ENCODE measurements at places on chromosomes 13 and 19.

DNA sequence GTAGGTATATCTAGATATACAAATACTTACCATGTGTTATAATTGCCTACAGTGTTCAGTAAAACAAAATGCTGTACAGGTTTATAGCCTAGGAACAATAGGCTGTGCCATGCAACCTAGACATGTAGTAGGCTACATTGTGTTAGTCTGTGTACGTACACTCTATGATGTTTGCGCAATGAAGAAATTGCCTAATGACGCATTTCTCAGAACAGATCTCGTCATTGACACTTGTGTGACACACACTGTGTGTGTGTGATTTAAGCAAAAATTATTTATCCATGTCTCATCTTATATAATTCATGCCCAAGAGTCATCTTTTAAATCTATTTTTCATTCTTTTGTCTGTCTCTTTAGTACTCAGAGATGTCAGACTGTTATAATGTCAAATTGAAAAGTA, 1888.8 kb upstream of the PCDH20 start:
- no peak for DNase-seq

GRCh38 chr13:95749545-95749944, 72.6 kb downstream of the DNAJC3 start:
- no peak for DNase-seq

DNA sequence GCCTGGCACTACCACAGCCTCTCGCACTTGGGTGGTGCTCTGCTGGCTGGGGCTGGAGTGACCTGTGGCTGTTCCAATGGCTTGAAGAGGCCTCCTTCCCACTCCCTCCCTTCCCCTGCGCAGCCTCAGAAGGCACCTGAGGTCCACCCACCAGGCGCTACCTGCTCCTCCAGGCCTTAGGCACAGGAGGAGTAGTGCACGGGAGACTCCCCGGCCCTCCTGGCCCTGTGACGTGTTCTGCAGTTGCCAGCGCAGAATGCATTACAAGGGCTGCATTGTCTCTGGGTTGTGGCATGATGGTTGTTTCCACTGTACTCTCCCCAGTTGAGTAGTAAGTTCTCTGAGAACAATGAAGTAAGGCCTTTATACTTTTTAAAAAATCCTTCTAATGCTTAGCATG, 128.6 kb downstream of the TEX29 start:
- peak; percentile 29 for DNase-seq

- no peak for DNase-seq
Measured at GRCh38 chr13:67977066-67977465, 746.9 kb upstream of the PCDH9 start.

DNA sequence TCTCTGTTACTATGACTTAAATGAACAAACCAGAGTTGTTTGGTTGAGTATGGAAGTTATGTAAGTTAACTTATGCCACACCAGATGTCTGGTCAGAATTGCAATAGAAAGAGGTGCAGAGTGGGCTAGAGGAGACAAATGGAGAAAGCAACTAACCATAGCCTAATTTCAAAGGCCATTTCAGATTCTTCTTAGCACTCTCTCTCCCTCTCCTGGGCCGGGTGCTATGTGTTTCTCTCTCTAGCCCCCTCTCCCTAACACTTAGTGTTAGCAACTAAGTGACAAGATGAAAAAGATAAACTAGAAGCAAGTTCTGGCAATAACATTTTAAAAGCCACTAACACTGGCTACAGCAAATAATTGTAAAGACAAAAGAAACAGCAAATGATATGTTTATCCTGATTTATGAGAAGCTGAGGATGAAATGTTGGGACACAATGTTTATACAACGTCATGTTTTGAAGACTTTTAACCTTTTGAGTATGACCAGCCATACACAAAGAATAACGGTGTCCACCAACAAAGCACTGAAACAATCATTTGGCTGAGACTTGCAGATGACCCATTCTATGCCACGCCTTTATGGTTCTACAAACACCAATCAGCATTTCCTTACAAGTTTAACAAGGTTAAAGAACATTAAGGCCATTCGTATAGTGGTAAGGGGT, 18.6 kb downstream of the SERPINE3 start:
- DNase-seq, result no peak

DNA sequence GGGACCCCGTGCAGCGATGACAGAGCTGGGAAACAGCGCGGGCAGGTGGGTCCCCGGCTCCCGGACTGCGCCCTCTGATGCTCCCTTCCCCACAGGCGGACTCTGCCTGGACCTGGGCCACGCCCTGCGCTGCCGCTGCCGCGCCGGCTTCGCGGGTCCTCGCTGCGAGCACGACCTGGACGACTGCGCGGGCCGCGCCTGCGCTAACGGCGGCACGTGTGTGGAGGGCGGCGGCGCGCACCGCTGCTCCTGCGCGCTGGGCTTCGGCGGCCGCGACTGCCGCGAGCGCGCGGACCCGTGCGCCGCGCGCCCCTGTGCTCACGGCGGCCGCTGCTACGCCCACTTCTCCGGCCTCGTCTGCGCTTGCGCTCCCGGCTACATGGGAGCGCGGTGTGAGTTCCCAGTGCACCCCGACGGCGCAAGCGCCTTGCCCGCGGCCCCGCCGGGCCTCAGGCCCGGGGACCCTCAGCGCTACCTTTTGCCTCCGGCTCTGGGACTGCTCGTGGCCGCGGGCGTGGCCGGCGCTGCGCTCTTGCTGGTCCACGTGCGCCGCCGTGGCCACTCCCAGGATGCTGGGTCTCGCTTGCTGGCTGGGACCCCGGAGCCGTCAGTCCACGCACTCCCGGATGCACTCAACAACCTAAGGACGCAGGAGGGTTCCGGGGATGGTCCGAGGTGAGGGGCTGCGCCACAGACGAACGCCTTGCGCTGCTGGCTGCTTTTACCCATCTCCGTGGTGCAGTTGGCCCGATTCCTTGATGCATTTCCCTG, 7.8 kb upstream of the SELENOV start:
- DNase-seq, result no peak

- DNase-seq, result peak; percentile 41
Measured at GRCh38 chr19:13849991-13850909, 26.7 kb upstream of the NANOS3 start.

GRCh38 chr19:32238076-32238475, 107.3 kb upstream of the ZNF507 start:
- no peak for DNase-seq

- DNase-seq, result no peak
Measured at GRCh38 chr13:21383090-21383489, 76.0 kb downstream of the ZDHHC20 start.

GRCh38 chr19:44662691-44663385, 8.4 kb upstream of the CEACAM19 start:
- DNase-seq, result no peak

DNA sequence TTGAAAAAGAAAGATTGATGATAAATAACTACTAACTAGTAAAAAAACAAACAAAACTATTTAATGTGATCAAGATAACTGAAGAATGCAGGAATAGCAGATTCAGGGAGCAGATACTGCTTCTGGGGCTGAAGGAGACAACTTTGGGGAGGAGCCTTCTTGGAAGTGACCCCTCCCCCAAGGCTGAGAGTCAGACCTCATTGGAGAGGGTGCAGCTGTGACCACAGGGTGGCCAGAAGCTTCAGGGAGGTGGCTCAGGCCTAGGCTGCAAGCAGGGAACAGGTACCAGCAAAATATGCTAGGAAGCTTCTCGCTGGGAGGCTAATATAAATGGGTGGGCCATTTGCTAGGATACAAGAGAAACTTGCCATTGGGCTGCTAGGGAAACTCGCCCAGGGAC, 149.9 kb downstream of the MYO16 start:
- no peak for DNase-seq

- DNase-seq, result peak; percentile 60
Measured at GRCh38 chr19:5987077-5987818, 9.3 kb upstream of the RANBP3 start.

DNA sequence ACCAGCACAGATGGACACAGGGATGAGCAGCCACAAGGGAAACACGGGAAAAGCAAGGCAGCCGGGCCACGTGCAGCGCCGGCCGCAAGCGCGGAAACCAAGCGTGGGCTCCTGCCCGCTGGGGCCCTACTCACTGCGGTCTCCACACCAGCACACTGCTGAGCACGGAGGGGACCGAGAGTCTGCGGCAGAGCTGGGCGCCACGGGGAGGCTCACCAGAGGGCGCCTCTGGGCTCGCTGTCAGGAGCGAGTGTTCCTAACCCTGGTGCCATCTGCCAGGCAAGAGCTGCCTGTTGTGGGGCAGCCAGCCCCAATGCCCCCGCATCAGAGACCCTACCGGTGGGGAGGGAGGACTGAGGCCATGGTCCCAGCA, 26.5 kb downstream of the MPND start:
- DNase-seq, result peak; percentile 29

DNA sequence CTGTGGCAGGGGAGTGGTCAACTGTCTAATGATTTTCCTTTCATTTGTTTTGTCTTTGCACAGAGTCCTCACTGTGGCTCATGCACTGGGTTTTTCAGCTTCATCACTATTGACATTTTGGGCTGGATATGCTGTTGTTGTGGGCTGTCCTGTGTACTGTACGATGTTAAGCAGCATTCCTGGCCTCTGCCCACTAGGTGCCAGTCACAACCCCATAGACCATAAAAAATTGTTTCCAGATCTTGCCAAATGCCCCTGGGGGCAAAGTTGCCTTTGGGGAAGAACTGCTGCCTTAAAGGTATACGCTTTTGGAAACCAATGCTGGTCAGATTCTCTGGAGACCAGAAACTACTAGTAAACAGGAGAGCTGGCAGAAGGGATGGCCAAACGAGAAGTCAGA, 310.4 kb downstream of the SPRY2 start:
- no peak for DNase-seq

GRCh38 chr13:112113851-112114250, 46.9 kb downstream of the SOX1 start:
- no peak for DNase-seq

- no peak for DNase-seq
Measured at GRCh38 chr13:29681864-29682263, 86.4 kb upstream of the SLC7A1 start.

- DNase-seq, result peak; percentile 87
Measured at GRCh38 chr19:46661735-46662592, 982 bp upstream of the DACT3 start.

- no peak for DNase-seq
Measured at GRCh38 chr13:84443463-84443862, 561.2 kb upstream of the SLITRK1 start.

DNA sequence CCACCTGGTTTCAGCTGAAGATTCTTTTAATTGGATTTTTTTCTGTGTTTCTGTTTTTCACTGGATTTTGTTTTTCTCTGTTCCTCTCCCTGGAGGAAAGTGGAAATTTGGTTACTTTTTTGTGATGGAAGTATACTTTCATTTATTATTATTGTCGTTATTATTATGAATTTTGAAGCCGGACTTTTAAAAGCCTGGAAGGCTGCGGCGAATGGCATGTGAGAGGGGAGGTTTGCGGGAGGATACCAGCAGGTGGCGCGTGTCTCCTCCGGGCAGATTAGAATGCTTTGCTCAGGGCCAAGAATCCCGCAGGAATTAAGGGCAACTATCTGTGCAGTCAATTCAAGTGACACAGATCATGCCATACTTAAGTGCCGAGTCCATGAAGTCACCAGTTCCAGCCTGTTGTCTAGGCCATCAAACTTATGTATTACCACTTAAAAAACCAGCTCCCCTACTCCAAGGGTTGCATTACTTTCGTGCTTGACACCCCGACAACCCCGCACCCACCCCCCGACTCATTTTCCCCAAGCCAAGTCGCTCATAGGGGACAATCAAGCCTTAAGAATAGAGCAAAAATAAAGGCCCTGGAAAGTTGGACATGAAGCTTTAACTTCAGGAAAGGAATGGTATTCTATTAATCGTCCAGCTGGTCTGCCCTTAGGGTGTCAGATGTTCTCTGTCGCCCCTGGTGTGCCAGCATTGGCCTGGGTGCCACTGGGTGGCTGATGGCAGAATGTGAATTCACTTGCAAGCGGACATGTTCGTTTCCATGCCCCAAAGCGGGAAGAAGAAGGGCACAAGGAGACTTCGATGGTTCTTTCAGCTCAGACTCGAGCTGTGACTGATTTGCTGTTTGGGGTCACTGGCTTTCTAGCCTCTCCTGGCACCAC, 1.3 kb upstream of the LRCH1 start:
- peak; percentile 4 for DNase-seq

DNA sequence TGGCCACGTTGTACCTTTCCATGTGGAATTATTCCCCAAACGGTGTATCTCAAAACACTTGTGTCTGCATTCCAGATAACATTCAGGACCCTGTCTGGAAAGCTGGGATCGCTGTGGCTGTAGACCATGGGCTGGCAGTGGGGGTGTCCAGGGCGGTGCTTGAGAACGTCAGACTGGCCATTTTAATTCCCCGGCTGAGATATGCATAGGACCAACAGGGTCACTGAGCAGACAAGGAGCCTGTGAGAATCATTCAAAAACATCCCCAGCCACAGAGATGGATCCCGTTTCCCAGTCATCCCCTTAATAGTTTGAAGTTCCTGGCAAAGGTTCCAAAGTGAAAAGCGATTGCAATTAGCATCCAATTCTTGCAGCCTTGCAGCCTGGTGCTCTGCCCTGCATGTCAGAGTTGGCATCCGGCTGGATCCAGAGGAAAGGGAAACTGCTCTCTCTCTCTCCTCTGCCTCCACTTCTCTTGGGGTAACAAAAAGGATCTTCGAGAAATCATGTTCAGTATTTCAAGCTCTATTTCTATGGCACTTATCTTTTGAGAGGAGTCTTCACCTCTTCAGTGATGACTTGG, 41.6 kb downstream of the IFT88 start:
- no peak for DNase-seq

- DNase-seq, result no peak
Measured at GRCh38 chr19:29187676-29188075, 25.3 kb downstream of the UQCRFS1 start.

DNA sequence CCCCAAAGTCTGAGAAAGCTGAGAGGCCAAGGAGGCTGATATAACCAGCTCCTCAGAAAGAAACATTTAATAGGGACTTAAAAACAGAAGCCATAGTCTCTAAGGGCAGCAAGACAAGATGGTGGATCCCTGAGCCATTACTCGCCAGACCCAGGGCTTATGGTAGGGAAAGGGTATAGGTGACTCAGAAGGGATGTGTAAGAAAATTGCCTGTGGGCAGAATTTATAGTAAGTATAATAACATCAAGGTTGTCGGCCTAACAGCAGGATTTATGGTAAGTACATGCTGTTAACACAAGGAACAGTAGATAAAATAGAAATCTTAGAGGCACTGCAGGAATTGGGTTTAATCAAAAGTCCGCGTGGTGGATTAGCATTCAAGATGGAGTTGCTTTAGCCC, 14.7 kb downstream of the KBTBD6 start:
- DNase-seq, result no peak

GRCh38 chr19:47239610-47240296, 8.8 kb upstream of the BBC3 start:
- peak; percentile 74 for DNase-seq

- DNase-seq, result no peak
Measured at GRCh38 chr19:10796653-10797052, 39.4 kb downstream of the TMED1 start.

- no peak for DNase-seq
Measured at GRCh38 chr13:99067159-99067985, 89.5 kb upstream of the DOCK9 start.
